ENCODE measurements at places on chromosomes 7 and 10. TPM values are rescaled to one million over a fixed set of nuclear protein-coding genes. Genes with fewer than 3 reads are reported as not detected.
A peak's percentile ranks its signal among the peaks of the same experiment; 100 is the strongest.

DNA sequence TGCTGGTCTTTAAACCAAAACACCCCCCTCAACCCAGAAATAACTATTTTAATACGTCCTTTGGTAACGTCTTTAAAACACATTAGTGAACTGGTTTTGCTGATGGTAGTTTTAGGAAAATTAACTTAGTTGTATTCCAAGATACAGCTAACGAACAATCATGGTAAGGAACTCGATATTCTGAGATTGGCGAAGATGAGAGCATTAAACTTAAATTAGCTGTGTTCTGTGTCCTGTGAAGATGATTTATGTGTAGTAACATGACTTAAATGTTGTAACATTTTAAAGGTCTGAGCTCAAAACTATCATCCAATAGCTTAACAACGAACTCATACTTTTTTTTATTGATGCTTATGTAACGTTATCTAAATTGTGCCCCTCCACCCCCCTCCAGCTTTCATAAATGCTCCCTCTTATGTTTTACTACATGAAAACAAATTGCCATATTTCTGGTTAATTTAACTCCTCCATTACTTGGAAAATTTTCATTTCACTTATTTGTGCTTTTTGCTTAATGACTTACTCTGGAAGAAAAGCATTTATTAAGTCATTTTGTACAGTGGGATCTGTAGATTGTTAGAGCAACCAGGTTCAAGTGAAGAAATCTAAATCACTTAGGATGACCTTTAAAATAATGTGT, 1.7 kb downstream of the SDK1 start:
- no peak for DNase-seq

DNA sequence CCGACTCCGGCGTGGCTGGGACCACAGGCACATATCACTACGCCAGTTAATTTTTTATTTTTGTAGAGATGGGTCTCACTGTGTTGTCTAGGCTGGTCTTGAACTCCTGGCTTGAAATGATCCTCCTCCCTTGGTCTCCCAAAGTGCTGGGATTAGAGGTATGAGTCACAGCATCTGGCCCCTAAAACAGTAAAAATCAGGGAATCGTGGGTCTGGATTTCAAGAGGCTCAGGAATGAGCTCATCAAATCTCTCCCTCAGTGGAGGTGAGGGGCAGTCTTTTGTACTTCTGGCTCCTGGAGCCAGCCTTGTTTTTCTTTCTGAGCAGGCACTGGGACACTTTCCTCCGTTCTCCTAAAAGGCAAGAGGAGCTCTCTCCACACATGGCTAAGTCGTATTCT, 32.1 kb upstream of the RHEB start:
- DNase-seq = no peak

GRCh38 chr7:91569728-91570457, 305.7 kb downstream of the FZD1 start:
- no peak for DNase-seq

- DNase-seq = no peak
Observed at GRCh38 chr7:130970696-130971095, 236.7 kb upstream of the KLF14 start.

DNA sequence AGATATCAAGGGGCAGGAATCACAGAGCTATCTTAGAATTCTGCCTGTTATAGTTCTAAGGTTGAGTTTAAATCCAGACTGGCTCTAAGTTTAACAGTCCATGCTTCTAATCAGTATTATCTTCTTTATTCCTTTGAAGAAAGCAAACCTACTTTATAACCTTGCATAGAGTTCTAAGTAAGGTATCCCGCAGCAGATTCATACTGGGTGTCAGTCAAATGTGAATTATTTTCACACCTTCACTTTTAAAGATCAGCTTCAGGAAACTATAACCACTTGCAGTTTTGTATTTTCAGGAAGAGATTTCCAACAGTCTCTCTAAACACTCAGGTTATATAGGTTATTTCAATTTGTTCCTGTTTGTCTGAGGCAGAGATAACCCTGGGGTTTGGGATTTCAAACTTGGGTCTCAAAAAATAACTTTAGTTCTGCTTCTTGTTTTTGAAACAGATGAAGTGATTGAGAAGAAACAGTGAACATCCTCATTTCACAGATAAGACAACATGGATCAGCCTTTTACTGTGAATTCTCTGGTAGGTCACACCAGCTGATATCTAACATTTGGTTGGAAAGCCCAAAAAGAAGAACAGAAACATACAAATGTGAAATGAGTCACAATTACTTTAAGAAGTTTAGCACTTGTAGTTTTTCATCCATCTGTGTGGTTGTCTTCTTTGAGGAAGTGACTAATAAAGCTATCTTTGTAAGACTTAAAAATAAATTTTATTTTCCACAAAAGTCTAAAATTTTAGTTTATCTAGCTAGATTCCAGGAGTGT, 21.4 kb downstream of the STAMBPL1 start:
- DNase-seq = no peak

- no peak for DNase-seq
Observed at GRCh38 chr7:134625550-134625949, 21.1 kb upstream of the BPGM start.

DNA sequence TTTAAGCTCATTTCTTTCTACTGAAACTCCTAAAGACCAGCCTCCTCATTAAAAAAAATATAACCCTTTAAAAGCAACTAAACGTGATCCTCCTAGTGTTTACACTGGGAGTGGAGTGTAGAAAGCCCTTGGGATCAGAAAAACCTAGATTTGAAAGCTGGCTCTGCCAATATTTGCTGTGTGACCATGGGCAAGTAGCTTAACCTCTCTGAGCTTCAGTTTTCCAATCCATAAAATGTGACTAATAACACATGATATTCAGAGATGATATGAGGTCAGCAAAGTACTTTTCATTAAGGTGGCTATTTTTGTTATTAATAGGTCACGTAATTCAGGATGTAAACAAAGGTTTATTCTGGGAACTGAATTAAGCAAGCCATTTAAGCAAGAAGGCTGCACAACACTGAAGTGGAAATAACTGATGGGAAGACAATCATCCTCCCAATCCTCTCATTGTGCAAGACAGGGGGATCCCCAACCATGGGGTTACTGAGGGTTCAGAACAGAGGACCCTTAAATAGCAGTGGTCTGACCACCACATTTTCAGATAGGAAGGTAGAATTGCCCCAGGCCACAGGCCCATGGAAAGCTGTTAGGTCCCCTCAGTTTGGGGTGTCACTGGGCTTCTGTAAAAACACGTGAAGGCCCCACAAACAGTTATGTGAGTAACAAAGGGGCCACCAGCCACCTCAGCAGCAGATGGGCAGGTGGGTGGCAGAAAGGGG, 49.1 kb upstream of the EEPD1 start:
- DNase-seq = no peak

DNA sequence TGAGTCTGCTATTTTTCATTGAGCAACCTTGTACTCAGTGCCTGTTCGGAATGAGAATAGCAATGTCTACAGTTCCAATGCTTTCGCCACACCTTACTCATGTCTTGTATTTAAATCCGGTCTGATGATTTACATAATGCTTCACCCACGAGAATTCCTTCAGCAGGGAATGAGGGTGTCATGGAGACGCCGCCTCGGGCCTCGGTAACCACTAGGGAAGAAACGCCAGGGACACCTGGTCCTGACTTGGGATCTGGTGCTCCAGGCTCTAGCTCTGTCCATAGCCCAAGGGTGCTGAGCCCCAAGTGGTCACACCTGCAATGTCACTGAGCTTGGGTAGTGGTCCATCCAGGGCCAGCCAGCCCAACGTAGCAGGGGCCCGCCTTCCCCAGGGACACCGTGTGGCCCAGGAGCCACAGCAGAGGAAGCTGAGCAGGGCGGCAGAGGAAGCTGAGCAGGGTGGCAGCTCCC, 37.4 kb downstream of the PRKAG2 start:
- no peak for DNase-seq

- DNase-seq = peak; percentile 38
Observed at GRCh38 chr10:17984056-17984455, 32.3 kb downstream of the SLC39A12 start.

GRCh38 chr10:76329891-76330575, 898.6 kb downstream of the LRMDA start:
- no peak for DNase-seq

DNA sequence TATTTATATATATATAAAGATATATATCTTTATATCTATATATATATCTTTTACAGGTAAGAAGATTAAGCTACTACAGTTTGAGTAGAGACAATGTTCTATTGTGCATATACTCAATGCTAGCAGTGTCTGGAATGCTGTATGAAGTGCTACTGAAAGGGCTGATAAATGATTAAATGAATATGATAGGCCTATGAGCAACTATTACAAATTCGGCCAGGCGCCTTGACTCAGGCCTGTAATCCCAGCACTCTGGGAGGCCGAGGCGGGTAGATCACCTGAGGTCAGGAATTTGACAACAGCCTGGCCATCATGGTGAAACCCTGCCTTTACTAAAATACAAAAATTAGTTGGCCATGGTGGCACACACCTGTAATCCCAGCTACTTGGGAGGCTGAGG, 297.1 kb downstream of the CACNA2D1 start:
- DNase-seq = no peak

- no peak for DNase-seq
Observed at GRCh38 chr7:82423446-82423845, 20.1 kb downstream of the CACNA2D1 start.

DNA sequence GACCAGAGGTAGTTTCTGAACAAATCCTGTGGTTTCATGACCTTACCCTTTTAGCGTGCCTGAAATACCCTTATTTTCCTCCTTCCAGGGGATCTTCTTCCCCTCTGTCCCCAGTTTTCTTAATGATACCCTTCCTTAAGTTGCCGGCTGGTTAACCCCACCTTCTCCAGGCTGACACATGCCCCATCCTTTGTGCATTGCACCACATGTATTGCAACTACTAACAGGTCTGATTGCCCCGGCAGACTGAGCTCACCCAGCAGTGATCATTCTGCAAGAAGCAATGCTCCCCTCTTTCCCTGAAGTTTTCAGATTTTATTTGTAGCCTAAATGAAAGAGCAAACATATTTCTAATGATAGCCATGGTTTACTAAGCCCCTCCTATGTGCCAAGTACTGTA, 108.2 kb downstream of the HIP1 start:
- DNase-seq = no peak

DNA sequence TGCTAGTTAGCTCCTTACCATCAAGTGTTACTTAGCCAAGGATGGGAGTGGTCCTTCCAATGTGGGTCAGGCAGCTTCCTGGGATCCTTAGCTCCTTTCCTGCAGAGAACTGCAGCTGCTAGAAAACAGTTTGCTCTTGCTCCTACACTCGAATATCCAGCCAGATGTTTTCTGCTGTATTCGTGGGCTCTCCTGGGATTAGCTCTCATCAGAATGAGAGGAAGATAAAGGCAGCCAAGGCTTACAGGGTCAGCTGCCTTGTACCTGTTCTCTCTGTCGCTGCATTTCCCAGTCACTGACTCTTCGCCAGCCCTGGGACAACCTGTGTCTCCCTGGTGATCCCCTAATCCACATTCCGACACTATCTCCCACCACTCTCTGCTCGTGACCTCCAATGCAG, 29.0 kb downstream of the NEUROD6 start:
- DNase-seq = no peak

DNA sequence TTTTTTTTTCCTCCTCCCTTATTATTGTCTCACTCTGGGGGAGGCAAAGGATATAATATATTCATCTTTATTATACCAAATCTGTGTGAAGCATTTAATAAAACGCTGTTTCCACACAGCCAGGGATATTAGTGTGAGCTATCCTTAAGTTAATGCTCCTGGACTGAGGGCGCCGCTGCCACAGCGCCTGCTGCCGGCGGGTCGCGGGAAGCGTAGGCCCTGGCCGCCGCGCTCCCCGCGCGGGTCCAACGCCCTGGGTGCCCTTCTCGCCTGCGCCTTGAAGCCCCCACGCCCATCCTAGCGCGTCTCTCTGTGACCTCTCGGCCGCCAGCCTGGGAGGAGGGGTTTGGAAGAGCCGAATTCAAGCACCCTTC, 9.5 kb upstream of the LBX1 start:
- no peak for DNase-seq

The TFPI2 gene
- not detected for total RNA-seq

The MEOX2 gene
- not detected for total RNA-seq

The IL15RA gene
- total RNA-seq = 12.4 TPM

The RSPH10B gene
- total RNA-seq = 4.4 TPM

The SLC18A3 gene
- total RNA-seq = not detected

The PTEN gene
- total RNA-seq = 49.9 TPM

The COL26A1 gene
- total RNA-seq = not detected

The TSPAN15 gene
- 103 TPM for total RNA-seq

The FBXO24 gene
- 0.29 TPM for total RNA-seq

The PLXDC2 gene
- 1.2 TPM for total RNA-seq

The DPYSL4 gene
- not detected for total RNA-seq

The UPK3B gene
- total RNA-seq = 96.8 TPM
